ENCODE measurements at places on chromosomes 1 and 21.

- H3K4me3 ChIP-seq = no peak overlapping the region
- H3K4me1 ChIP-seq = no peaks in the 10 kb centered on the region
- DNase-seq = no peak
- H3K36me3 ChIP-seq = no peaks in the 10 kb centered on the region
- H3K27me3 ChIP-seq = no peaks in the 10 kb centered on the region
Observed at GRCh38 chr1:79501153-79501552, 494.6 kb upstream of the ADGRL4 start.

DNA sequence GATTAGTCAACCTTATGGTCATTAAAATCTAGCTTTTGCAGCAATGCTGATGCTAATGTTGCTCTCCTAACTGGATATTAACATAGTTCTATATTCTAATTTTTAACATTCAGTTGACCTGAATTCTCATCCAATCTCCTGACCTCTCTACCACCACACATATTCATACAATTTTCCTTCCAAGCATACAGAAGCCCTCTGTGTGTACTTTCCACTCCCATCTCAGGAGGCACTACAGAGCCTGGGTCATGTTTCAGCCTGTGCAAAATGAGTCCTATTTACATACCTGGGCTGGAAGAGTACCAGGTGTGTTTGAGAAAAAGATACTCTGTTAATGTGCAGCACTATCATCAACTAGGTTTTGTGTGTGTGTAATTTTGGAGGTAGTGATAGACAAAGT, 486.3 kb downstream of the NEGR1 start:
- no peak for DNase-seq
- no peaks in the 10 kb centered on the region for H3K4me1 ChIP-seq
- H3K27me3 ChIP-seq = no peaks in the 10 kb centered on the region
- no peak overlapping the region for H3K27ac ChIP-seq

DNA sequence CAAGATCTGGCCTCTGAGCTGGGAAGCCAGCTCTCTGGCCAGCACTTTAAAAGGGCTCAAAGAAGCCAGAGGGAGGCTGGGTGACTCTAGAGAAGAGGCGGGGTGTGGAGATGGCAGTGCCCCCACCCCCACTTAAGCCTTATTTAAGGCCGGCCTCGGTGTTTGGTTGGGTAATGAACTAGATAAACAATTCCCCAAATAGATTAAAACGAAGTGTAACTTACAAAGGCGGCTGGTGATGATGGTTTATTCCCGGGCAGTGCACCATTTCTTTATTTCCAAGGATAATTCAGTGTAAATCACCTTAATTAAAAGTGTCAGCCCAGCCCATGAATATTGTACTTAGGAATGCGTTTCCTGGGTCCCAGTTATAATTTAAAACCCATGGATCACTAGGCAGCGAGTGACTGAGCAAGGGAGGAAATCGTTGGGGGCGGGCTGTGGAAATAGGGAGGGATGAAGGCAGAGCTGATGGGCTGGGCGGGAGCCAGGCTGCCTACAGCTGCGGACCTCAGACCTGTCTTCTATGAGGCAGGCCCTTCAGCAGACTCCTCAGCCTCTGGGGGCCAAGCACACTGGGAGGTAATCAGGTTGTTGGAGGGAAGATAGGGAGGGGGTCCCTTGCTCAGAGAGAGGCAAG, 54.9 kb downstream of the TMEM53 start:
- H3K4me3 ChIP-seq = no peak overlapping the region
- DNase-seq = no peak
- no peak overlapping the region for H3K27ac ChIP-seq
- H3K27me3 ChIP-seq = no peaks in the 10 kb centered on the region

- peaks cover 4% of the 10 kb centered on the region for H3K27me3 ChIP-seq
- no peaks in the 10 kb centered on the region for H3K4me1 ChIP-seq
- DNase-seq = no peak
- no peak overlapping the region for H3K4me3 ChIP-seq
Observed at GRCh38 chr1:179393721-179394120, 27.9 kb downstream of the AXDND1 start.

- no peak overlapping the region for H3K4me3 ChIP-seq
- H3K4me1 ChIP-seq = peaks cover 30% of the 10 kb centered on the region
- DNase-seq = no peak
- H3K27ac ChIP-seq = peak overlapping the region; percentile 89
Observed at GRCh38 chr1:111664652-111665051, 45.1 kb downstream of the RAP1A start.

- no peak overlapping the region for H3K4me3 ChIP-seq
- H3K36me3 ChIP-seq = no peaks in the 10 kb centered on the region
- H3K27ac ChIP-seq = no peak overlapping the region
- DNase-seq = no peak
- H3K4me1 ChIP-seq = no peaks in the 10 kb centered on the region
Observed at GRCh38 chr21:22154579-22155274, 1156.5 kb downstream of the NCAM2 start.

DNA sequence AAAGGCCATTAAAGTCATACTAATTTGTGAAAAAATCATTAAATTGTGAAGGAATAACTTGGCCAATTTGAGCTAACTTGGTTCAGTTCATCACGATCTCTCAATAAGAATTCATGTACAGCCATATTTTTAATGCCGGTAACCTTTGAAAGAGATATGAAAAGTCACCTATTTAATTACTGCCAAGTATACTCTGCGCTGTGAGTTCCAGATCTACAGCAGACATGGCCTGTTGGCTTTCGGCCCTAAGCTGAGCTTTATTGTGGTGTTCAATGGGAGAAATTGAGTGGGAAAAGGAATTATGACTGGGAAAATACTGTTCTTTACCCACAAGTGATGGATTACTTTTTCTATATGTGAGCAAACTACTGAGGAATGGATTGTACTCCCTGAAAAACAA, 159.9 kb upstream of the L1TD1 start:
- no peaks in the 10 kb centered on the region for H3K36me3 ChIP-seq
- H3K27ac ChIP-seq = no peak overlapping the region
- no peaks in the 10 kb centered on the region for H3K27me3 ChIP-seq
- H3K4me1 ChIP-seq = no peaks in the 10 kb centered on the region

DNA sequence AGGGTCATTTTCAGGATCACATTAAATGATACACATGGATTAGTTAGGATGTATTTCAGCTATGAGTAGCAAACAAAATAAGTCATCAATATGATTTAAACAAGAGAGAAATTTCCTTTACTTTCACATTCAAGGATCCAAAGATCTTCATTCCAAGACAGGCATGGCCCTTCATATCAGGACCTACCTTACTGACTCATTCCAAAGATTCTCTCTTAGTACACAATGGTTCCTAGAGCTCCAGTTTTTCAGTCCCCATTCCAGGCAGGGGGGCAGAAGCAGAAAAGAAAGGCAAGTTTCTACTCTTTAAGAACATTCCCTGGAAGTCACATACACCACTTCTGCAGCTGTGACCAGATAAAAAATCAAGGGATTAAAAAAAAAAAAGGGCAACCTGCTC, 23.7 kb downstream of the RGS2 start:
- no peak overlapping the region for H3K4me3 ChIP-seq
- H3K27ac ChIP-seq = no peak overlapping the region
- no peak for DNase-seq

DNA sequence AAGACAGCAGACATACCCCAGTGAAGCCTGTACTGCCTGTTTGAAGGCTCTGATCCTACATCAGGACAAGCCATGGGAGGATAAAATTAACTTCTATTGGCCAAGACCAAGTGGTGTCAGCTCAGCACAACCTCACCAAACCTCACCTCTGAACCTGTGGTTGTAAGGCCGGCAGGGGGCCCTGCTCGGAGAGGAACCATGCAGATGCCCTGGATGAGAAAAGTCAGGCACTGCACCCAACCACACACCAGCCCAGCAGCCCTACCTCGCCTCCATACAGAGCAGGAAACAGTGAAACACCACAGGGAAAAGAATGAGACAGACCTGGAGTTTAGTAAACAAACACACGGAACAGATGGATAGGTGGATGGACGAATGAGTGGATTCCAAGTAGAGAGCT, 70.0 kb upstream of the PAX7 start:
- H3K4me1 ChIP-seq = peaks cover 10% of the 10 kb centered on the region
- no peaks in the 10 kb centered on the region for H3K36me3 ChIP-seq
- no peak for DNase-seq
- no peak overlapping the region for H3K4me3 ChIP-seq

DNA sequence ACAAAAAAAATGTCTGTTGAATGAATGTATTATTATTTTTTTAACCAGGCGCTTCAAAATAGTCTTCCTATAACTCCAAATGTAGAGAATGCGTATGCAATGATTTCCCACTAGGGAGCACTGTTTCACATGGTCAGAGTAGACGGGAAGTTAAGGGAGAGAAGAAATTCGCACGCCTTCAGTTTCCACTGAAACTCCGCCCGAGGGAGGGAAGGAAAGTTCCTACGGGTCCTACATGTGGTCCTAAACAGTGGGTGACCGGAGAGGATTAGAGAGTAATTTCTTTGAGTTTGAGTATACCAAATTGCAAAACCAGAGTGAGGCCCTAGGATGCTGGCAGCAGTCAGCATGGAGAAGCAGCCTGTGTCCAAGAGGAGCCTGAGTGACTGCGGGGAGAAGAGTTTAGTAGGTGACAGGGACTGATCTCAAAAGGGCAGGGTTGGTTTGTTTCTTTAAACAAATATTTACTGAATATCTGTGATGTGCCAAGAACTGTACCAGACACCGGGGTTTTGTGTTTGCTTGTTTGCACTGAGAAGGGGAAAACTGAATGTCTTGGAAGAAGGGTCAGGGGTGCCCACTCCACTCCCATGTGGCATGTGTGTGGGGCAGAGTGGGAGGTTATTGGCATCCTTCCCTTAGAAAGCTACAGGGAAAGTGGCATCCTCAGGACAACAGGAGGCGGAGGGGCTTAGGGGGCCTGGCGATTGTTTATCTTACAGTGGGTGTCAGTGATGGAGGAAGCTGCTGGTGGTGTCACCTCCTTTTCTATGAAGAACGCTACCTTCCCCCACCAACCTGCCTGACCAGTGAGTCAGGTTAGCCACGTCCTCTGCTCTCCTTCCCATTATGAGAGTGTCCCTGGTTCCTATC, 22.8 kb downstream of the RNU5D-1 start:
- no peak overlapping the region for H3K27ac ChIP-seq
- no peaks in the 10 kb centered on the region for H3K36me3 ChIP-seq
- peaks cover 8% of the 10 kb centered on the region for H3K4me1 ChIP-seq
- DNase-seq = no peak

GRCh38 chr1:20078171-20078651, 8.2 kb downstream of the PLA2G5 start:
- peaks cover 51% of the 10 kb centered on the region for H3K27me3 ChIP-seq
- peaks cover 16% of the 10 kb centered on the region for H3K4me1 ChIP-seq
- no peak for DNase-seq
- H3K36me3 ChIP-seq = no peaks in the 10 kb centered on the region

- H3K36me3 ChIP-seq = no peaks in the 10 kb centered on the region
- no peak overlapping the region for H3K27ac ChIP-seq
- H3K27me3 ChIP-seq = peaks cover 4% of the 10 kb centered on the region
- no peak overlapping the region for H3K4me3 ChIP-seq
Observed at GRCh38 chr1:99173900-99174299, 90.4 kb upstream of the PLPPR4 start.

GRCh38 chr1:151693057-151693651, 23.4 kb downstream of the CELF3 start:
- no peak for DNase-seq
- no peak overlapping the region for H3K27ac ChIP-seq
- H3K4me1 ChIP-seq = no peaks in the 10 kb centered on the region
- peaks cover 82% of the 10 kb centered on the region for H3K36me3 ChIP-seq
- no peak overlapping the region for H3K4me3 ChIP-seq

- no peak overlapping the region for H3K27ac ChIP-seq
- H3K4me1 ChIP-seq = no peaks in the 10 kb centered on the region
- H3K36me3 ChIP-seq = no peaks in the 10 kb centered on the region
Observed at GRCh38 chr21:25092441-25093011, 514.8 kb downstream of the MRPL39 start.

DNA sequence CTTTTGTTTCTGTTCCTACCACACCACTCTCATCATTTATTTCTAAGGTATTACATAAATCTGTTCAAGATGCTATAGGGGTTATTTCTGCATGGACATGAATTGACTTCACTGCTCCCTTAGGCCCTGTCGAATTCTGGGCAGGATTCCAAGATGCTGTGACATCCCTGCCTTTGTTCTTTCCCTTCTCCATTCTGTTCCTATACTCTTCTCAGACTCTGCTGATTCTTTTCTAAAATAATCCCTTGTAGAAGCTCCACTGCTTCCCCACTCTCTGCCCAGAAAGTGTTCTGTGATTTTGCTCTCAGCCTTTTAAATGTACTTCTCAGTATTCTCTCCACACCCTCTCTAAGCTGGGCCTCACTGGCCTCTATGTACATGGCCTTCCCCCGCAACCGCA, 99.2 kb downstream of the PHTF1 start:
- H3K4me3 ChIP-seq = no peak overlapping the region
- no peak overlapping the region for H3K27ac ChIP-seq
- H3K4me1 ChIP-seq = no peaks in the 10 kb centered on the region
- H3K27me3 ChIP-seq = no peaks in the 10 kb centered on the region

DNA sequence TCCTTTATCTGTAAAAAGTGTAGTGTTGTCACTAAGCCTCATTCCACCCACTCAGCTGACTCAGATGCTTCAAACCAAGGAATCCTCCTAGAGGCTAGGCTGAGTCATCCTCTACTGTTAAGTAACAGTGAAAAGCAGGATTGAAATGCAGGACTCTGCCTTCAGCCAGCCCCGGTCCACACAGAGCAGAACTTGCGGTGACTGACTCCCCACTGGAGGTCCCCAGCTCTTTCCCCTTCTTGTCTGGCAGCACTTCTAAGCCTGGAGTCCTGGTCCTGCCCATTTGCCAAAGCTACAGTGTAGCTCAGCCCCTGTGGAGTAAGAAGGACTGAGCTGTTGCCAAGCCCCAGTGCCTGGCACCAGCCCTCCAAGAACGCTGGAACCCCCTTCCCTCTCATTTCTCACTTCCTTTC, 1.7 kb downstream of the RAB7B start:
- DNase-seq = no peak
- H3K36me3 ChIP-seq = no peaks in the 10 kb centered on the region
- no peaks in the 10 kb centered on the region for H3K4me1 ChIP-seq
- no peak overlapping the region for H3K27ac ChIP-seq
- H3K4me3 ChIP-seq = no peak overlapping the region
- H3K27me3 ChIP-seq = no peaks in the 10 kb centered on the region

DNA sequence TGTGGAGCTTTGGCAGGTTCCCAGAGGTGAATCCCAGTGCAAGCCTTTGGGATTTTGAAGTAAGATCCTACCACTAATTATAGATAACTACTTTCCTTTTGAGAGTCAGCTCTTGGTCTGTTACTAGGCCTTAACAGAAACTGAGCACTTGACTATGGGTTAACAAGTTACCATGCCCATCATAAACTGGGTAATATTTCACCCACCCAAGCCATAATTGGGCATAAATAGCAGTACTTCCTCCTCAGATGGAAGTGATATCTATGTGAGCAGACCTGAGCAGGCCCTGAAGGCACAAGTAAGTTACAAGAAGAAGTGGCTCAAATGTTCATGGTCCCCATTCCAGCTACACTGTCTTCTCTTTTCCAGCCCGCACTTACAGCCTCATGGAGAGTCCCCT, 475.9 kb downstream of the LRRIQ3 start:
- H3K27me3 ChIP-seq = no peaks in the 10 kb centered on the region
- no peaks in the 10 kb centered on the region for H3K4me1 ChIP-seq
- no peak overlapping the region for H3K4me3 ChIP-seq
- H3K27ac ChIP-seq = no peak overlapping the region
- H3K36me3 ChIP-seq = no peaks in the 10 kb centered on the region

GRCh38 chr21:36606983-36607325, 92.0 kb upstream of the SIM2 start:
- H3K27me3 ChIP-seq = no peaks in the 10 kb centered on the region
- no peak overlapping the region for H3K27ac ChIP-seq
- no peak overlapping the region for H3K4me3 ChIP-seq
- no peaks in the 10 kb centered on the region for H3K36me3 ChIP-seq
- DNase-seq = no peak
